Non-pigmented ciliary epithelial cell (primary cell): ENCODE measurements at places on chromosomes 5 and 9.

GRCh38 chr9:78821126-78821822, 524.3 kb downstream of the PSAT1 start:
- no peak for DNase-seq

GRCh38 chr5:61619289-61619688, 287.2 kb downstream of the ZSWIM6 start:
- no peak for DNase-seq

DNA sequence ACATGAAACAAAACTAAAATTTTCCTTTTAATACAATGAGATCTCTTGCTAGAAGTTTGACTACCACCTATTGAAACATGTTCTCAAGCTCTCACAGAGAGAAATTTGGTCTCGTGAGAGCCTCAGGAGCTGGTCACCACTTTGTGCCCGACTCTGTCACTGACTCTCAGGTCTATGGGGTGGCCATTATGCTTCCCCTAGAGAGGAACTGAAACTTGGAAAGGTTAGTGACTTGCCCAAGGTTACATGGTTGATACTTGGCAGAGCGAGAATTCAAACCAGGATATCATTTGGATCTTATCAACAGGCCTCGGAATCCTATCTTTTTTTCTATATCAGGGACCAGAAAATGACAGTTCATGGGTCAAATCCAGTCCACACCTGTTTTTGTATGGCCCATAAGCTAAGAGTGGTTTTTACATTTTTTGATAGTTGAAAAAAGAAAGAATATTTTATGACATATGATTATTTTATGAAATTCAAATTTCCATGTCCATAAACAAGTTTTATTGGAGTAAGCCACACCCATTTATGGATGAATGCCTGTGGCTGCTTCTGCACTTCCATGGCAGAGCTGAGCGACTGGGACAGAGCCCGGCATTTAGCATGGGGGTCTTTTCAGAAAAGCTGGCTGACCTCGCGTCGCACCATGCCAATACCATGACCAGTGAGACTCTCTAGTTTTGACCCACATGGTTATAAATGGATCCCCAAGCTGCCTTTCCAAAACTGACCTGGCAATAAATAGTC, 44.8 kb upstream of the EQTN start:
- DNase-seq = no peak

DNA sequence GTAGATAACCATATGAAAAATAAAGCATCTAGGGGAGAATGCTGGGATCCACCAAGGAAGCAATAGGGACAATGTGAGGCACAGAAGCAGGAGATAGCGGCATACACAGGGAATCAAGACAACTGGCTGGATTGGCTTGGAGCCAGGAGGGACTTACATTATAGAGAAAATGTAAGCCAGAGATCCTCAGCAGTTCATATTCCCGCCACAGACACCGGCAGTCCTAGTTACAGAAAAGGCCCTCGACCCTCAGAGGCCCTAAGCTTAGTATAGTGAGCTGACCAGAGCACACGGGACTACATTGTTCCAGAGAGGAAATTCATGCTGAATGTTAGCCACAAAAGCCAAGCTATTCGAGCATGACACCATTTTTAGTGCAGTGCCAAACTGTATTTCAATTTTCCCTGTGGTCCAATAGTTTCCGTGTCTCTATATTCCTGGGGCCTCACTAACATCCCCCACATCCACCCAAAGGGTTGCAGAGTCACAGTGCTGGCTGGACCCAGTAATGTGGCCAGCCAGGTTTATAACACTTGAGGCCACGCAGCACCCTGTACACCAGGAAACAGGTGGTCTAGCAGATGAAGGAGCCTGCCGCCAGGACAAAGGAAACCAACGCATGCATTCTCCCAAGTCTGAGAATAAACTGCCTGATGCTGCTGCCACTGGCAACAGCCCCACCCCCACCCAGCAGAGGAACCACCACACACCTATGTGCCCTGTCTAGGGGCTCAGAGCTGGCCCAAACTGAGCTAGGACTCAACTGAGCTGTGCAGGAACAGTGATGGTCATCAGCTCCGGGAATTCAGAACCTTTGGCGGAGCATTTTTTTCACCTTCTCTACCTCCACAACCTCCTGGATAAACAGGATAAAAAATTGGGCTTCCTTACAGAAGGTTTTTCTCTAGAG, 693.2 kb upstream of the CHD1 start:
- no peak for DNase-seq

GRCh38 chr9:17807613-17808282, 228.9 kb downstream of the SH3GL2 start:
- DNase-seq = no peak

- no peak for DNase-seq
Observed at GRCh38 chr9:4066120-4066519, 233.7 kb downstream of the GLIS3 start.

DNA sequence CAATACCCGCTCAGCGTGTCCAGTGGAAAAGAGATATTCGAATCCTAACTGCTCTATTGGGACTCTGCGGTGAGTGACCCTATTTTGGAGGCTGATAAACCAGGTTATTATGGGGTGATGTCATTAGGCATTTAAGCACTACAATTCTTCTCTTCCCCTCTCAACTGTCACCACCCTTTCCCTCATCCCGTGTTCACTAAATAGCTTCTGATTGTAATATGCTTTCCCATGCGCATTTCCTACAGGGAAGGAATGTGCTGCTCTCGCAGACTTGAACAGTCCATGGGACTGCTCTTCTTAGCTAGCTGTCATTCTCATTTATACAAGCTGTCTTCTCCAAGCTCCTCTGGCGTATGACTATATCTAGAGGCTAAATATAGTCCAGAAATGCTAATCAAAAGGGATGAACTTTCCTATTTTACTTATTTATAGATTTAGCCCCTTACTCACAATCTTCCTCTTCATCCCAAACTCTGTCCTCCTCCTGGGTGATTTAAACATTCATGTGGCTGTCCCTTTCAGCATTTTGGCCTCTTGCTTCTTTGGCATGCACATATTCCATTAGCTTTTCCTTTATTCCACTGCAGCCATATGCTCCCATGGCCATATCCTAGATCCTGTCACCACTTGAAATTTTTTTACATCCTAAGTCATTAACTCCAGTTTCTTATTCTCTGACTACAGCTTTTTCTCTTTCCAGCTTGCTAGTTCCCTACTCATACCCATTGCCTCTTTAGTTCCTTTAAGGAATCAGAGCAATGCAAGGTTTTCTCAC, 39.6 kb upstream of the CSNK1G3 start:
- no peak for DNase-seq

- peak; percentile 45 for DNase-seq
Observed at GRCh38 chr5:100444961-100445360, 90.2 kb upstream of the FAM174A start.
